ENCODE measurements at places on chromosomes 12 and 14.

DNA sequence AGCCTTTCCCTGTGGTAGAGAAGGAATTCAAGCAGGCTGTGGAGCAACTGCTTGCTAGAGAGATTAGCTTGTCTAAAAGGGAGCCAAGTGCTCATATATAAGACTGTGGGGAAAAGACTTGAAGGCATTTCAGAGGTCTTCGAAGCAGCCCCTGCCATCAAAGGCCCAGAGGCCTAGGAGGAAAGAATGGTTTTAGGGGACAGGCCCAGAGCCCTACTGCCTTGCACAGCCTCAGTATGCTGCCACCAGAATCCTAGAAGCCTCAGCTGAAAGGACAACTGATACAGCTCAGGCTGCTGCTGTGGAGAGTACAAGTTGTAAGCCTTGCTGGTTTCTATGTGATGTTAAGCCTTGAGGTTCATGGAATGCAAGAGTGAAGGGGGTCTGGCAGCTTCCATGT lies 109.9 kb downstream of the DERA start:
- no peak for DNase-seq

DNA sequence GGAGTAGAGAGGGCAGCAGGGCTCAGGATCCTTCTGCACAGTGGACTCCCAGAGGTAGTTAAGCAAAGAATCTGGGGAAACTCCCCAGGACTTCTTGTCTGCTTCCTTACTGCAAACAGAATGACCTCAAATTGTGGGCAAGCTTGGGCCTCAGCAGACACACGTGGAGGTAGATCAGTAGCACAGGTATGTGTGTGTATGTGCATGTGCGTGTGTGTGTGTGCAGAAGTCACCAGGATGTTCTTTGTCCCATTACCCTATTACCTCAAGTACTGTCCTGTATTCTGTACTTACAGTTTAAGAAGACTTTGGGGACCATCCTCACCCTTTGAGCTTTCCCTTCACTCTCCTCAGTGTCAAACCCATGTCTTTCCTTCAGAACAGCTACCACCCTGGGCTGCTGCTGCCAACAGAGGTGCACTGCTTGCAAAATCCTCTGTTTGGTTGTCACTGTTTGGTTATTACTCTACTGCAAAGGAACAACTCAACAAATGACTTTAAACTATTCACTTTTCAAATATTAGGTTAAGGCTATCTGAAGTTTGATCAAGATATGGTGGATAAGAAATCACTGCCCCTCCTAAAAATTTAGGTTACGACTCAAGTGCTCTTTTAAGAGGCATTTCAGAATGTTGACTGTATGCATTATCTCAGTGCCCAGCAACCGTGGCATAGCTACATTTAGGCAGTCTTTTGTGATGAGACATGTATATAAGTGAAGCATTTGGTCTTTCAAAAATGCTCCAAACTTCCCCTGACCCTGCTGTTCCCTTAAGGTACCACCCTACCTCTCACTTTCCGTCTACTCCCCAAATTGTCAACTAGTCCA lies 78.2 kb upstream of the MBIP start:
- no peak for DNase-seq

- DNase-seq, result no peak
Measured at GRCh38 chr12:52181746-52182145, 10.1 kb downstream of the KRT80 start.

- no peak for DNase-seq
Measured at GRCh38 chr12:111320258-111321050, 48.4 kb downstream of the PHETA1 start.

All from left kidney (tissue), 8 donors.